Caco-2 (cell line): ENCODE measurements at places on chromosomes 3 and 15.

DNA sequence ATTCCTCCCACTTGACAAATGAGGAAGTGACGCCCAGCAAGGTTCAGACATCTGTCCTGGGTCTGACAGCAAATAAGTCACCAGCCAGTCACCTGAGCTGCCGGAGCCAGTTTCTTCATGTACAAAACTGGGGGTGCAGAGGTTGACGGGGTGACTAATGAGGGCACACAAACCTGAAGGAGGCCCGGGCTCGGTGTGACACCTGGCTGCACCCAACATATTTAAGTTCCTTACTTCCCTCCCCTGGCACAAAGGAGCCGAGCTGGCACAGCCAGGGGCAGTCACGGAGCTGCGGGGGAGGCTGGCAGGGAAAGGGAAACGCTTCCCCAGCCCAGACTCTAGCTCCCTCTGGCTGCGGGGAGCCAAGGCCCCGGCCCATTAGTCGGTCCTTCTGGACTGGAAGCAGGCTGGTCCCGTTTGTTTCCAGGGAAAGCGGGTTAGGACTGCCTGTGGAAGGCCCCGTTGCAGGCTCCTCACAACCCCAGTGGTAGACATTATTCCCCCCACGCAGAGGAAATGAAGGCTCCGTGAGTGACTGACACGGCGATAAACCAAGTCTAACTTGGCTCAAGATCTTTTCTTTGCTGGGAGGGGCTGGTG lies 2.3 kb downstream of the FBXL22 start:
- peak; percentile 57 for DNase-seq

DNA sequence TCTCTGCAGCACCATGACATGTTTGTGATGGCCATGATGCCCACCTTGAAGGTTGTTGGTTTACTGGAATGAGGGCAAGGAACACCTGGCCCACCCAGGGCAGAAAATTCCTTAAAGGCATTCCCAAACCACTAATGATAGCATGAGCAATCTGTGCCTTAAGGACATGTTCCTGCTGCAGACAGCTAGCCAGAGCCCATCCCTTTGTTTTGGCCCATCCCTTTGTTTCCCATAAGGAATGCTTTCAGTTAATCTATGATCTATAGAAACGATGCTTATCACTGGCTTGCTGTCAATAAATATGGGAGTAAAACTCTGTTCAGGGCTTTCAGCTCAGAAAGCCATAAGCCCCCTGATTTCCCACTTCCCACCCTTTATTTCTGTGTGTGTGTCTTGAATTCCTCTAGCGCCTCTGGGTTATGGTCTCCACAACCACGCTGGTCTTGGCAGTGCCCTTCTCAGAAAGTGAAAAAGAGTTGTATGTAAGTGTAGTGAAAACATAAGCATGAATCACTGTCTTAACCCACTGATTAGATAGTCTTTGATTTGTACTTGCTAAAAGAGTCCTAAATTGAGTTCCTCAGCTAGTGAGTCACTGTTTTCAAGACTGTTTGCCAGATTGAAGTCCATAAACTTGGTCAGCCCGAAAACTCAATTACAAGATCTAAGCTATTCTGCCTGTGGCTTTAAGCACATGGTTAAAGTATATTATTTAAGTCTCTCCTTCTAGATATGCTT lies 19.0 kb upstream of the CCR2 start:
- DNase-seq: no peak

- DNase-seq: peak; percentile 79
These were observed 57.9 kb downstream of the RPL22L1 start for GRCh38 chr3:170811928-170812591.

DNA sequence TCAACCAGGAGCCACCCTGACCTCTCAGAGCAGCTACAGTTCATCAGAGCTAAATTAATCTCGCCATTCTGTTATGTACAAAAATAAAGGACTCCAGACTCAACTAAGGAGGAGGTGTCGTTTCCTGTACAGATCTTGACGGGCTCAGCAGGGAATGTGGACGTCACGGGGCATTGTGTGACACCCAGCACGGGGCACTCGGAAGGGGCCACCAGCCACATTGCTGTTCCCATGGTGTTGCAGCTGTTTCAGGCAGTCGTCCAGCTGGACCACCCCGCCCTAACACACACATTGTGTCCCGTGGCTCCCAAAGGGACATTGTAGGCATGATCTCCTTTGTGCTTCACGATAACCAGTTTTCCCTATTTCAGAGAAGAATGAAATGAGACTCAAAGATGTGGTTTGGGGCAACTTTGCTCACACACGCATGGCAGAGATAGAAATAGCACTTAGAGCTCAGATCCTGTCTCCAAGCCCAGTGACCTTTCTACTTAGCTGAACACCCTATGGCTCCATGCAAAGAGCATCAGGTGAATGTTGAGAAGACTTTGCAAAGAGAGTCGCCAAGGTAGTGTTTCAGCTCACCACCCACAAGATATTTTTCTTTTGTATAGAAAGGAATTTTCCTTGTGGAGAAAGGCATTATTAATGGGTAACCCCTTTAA lies 5.5 kb downstream of the SSUH2 start:
- no peak for DNase-seq

- DNase-seq: no peak
These were observed 253.9 kb downstream of the RORA start for GRCh38 chr15:60975218-60975617.

- DNase-seq: no peak
These were observed 20.9 kb downstream of the SLC2A2 start for GRCh38 chr3:171005648-171006047.

- no peak for DNase-seq
These were observed 188.1 kb downstream of the USP13 start for GRCh38 chr3:179840985-179841384.

- DNase-seq: peak; percentile 92
These were observed at the start of gene TBCCD1 for GRCh38 chr3:186567072-186567921. TBCCD1 (minus strand) TSS chr3:186567339; CDS start chr3:186564329, 3,010 bp downstream.

- no peak for DNase-seq
These were observed 228.3 kb downstream of the EPHA3 start for GRCh38 chr3:89335693-89336092.

DNA sequence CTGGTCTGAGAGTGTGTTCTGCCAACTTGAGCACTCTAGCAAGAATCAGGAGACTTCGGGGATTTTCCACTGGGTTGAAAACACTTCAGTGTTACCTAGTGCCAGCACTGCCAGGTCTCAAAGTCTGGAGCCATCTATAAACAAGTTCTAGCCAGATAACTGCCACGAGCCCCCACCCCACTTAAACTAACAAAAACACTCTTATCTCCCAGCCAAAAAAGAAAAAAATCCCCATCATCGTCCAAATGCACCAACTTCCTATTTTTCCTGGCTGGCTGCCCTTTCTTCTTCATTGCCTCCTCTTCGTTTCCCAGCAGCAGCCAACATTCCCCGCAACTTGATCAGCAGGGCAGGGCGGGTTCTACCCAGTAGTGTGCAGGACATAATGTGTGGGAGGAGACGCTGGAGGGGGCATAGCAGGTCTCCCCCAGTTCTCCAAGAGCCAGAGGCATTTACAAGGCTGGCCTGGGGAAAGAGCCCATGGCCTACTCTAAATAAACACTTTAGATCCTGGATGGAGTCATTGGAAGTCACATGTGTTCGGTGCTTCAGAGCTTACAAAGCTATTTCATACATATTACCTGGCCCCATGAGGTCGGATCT lies 29.5 kb downstream of the C2CD4B start:
- DNase-seq: no peak

DNA sequence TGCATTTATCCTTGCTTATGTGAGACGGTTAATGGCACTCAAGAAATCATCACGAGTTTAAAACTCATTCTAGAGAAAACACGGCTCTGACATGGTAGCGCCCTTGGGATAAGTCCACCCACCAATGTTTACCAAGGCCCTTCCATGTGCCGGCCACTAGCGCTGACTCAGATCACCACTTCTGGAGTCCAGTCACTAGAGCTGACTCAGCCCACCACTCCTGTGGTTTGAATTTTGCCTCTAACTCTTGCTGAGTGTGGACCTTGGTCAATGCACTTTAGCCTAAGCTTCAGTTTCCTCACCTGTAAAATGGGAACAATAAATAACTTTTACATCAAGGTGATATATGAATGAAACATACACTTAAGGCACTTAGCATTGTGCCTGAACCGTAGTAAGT lies 358.4 kb upstream of the PROK2 start:
- no peak for DNase-seq

GRCh38 chr3:56787784-56788256 lies 13.9 kb downstream of the ARHGEF3 start:
- no peak for DNase-seq

DNA sequence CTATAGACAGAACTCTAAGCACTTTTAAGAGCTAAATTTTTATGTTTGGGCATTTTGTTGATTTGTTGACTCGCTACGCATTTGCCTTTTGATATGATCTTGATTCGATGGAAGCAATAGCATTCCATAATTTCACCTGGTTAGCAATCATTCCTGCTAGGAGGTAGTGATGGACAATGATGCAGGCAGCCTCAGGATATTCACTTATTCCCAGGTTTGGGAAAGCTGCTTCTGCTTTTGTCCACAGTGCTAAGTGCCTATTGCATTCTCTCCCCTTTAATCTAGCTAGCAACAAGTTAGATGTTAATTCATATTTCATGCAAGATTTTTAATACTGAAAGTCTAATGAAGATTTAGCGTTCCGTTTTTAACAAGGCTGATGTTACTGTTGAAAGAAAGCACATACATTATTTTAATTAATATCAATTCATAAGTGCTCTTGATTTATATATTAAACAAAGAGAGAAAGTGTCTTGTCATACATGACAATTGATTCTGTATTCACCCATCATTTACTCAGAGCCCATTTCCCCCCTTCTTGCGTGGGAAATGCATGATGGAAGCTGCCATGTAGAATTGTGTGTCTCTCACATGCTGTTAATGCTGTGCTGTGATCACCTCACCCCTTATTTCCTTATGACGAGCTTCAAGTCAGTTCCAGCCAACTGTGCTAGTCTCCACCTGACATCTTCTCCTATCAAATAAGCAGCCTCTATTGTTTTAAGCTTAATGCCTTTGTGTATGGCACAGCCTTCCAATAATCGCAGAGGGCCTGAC lies 53.0 kb upstream of the TMCO5A start:
- DNase-seq: no peak

GRCh38 chr15:99450896-99451358 lies 114.9 kb upstream of the MEF2A start:
- DNase-seq: no peak

GRCh38 chr3:80929576-80929975 lies 831.9 kb downstream of the GBE1 start:
- no peak for DNase-seq

- no peak for DNase-seq
These were observed 465 bp upstream of the GK5 start for GRCh38 chr3:142225885-142226215.

DNA sequence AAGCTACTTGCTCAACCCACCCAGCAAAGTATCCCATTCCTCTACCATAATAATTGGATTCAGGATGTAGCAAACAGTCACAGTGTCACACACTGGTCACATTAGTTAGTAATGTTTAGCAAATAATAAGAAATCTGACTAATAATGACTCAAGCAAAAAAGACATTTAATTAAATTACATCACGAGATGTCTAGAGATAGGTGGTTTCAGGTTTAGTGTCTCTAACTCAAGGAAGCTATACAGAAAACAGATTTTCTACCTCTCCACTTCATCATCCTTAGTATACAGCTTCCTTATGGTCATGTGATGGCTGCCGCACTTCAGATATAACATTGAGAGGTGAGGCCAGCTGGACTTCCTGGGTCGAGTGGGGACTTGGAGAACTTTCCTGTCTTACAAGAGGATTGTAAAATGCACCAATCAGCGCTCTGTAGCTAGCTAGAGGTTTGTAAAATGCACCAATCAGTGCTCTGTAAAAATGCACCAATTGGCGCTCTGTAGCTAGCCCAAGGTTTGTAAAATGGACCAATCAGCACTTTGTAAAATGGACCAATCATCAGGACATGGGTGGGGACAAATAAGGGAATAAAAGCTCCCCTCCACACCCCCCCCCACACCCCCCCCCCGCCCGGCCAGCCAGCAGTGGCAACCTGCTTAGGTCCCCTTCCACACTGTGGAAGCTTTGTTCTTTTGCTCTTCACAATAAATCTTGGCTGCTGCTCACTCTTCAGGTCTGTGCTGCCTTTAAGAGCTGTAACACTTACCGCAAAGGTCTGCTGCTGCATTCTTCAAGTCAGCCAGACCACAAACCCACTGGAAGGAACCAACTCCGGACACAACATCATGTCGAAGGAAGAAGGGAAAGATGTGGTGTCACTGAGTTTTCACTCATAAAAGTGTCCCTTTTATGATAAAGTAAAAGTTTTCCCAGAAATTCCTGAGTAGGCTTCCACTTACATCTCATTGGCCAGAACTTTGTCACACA lies 24.9 kb upstream of the ARPIN start:
- no peak for DNase-seq

DNA sequence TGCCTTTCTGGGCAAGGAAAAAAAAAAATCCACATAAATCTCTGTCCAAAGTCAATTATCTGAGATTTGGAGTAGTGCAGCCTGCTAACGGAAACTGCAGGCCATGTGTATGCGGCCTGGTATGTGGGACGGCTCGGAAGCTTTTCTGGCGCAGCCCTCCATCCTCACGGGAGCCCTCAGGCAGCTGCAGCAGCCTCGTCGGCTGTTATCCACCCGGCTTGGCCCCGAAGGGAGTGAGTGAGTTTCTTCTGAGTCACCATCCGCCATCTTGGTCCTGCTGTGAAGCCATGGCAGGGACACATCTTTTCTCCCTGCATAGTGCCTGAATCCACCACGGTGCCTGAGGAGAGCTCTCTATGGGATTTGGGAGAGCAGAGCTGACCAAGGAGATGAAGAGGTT lies 62.8 kb downstream of the POLR2M start:
- no peak for DNase-seq

GRCh38 chr3:44903751-44904150 lies 29.3 kb downstream of the TGM4 start:
- no peak for DNase-seq

- no peak for DNase-seq
These were observed 769 bp downstream of the C2CD4A start for GRCh38 chr15:62067448-62068044.

GRCh38 chr15:56923174-56923591 lies 4.7 kb downstream of the TCF12 start:
- no peak for DNase-seq

- DNase-seq: no peak
These were observed 70.9 kb downstream of the ANP32A start for GRCh38 chr15:68749793-68750192.

- DNase-seq: no peak
These were observed 130.3 kb downstream of the NUP210 start for GRCh38 chr3:13289771-13290285.

DNA sequence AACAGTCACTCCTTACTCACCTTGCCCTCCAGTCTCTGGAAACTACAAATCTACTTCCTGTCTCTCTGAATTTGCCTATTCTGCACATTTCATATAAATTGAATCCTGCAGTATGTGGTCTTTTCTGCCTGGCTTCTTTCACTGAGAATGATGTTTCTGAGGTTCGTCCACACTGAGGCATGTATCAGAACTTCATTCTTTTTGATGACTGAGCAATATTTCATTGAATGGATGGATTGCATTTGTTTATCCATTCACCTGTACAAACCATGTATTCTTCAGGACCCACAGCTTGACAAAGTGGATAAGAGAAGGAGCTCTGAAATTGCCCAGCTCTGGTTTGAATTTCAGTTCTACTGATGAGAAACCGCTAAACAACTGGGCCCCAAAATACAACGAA lies 118.9 kb upstream of the ARRDC4 start:
- no peak for DNase-seq
